SIG-M5 (cell line): ENCODE measurements at places on chromosomes 13 and 19.

- DNase-seq, result no peak
These were observed 11.4 kb downstream of the SBK2 start for GRCh38 chr19:55525289-55526101.

DNA sequence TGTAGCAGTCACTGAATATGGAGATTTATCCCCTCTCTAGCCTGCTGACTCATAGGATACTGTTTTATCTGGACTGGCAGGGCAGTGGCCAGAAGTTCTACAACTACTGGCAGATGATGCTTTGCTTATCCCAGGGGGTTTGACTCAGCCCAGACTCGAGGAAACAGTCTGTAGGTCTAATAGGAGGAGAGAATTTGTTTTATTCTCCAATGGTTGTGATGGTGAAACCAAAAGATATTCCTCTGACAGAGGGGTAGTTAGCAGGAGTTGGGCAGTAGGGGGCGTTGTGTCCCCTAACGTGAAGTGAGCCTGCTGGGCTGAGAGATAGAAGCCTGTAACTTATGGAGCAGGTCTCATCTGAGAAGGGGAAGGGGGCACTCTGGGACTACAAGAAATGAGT, 74.9 kb downstream of the WTIP start:
- no peak for DNase-seq

GRCh38 chr19:28465371-28466086, 747.4 kb downstream of the UQCRFS1 start:
- no peak for DNase-seq

DNA sequence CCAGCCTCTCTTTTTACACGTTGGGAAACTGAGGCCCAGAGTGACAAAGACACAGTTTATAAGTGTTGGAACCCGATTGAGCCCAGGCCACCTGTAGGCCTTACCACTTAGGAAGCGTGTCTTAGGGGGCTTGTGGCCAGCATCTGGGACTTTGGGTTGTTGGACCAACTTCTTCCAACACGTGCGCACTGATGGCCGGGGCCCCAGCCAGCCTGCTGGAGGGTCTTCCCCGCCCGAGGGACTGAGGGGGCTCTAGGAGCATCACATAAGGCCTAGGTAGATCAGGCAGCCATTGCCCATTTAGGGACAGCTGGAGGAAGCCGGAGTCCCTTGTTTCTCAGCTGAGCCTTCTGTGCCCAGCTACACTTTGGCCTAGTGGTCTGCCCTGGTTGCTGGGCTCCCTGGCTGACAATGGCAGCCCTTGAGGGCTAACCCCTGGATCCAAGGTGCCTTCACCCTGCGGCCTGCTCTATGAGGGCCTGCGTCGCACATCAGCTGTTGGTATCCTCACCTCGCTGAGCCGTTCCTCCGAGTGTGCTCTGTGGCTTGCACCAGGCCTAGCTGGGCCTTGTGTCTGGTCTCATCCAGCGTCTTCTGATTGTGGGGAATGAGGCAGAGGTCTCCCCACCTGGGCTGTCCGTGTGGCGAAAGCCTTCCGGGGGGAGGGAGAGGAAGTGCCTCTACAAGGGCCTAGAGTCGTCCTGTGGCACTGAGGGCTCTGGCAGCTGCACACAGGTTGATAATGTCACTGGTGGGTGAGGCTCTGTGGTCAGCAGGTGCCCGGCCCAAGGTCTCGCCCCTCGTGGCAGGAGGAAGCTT, 1.2 kb downstream of the RAB11B start:
- no peak for DNase-seq

DNA sequence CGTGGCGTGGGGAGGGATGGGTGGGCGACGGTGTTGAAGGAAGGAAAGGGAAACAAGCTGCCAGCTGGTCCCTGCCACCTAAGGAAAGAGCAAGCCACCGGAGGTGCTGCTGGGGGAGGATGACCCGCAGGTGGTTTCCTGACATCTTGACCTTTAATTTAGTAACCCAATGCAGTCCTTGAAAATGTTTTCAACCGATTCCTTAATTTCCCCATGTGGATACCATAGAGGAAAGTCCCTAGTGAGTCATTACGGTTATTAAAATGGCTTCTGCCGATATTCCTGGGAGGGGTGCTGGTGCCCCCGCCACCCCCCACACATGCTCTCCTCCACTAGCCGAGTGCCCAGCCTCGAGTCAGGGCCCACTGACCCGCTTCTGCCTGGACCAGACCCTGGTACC, 6.3 kb upstream of the ANKRD10 start:
- DNase-seq, result no peak

GRCh38 chr13:113579686-113580085, 4.9 kb upstream of the TFDP1 start:
- no peak for DNase-seq

- DNase-seq, result no peak
These were observed 6.1 kb downstream of the LGALS14 start for GRCh38 chr19:39710333-39710890.

- no peak for DNase-seq
These were observed 1.9 kb downstream of the PTPRS start for GRCh38 chr19:5338656-5339197.

GRCh38 chr19:32373585-32374295, 28.3 kb downstream of the ZNF507 start:
- DNase-seq, result no peak

DNA sequence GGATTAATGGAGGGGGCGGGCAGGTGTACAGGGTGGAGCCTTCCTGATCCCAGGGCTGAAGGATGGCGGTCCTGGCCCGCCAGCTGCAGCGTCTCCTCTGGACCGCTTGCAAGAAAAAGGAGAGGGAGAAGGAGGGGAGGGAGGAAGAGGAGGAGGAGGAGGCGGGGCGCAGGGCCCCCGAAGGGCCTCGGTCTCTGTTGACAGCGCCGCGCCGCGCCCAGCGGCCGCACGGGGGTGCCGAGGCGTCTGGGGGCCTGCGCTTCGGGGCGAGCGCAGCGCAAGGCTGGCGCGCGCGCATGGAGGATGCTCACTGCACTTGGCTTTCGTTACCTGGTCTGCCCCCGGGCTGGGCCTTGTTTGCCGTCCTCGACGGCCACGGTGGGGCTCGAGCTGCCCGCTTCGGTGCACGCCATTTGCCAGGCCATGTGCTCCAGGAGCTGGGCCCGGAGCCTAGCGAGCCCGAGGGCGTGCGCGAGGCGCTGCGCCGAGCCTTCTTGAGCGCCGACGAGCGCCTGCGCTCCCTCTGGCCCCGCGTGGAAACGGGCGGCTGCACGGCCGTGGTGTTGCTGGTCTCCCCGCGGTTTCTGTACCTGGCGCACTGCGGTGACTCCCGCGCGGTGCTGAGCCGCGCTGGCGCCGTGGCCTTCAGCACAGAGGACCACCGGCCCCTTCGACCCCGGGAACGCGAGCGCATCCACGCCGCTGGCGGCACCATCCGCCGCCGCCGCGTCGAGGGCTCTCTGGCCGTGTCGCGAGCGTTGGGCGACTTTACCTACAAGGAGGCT, at the start of gene PPM1N:
Gene PPM1N (plus strand): TSS at position 33 of the 785 bp plus-strand sequence. CDS start 30 bp downstream, at position 63.
- no peak for DNase-seq
